ENCODE measurements at places on chromosomes 3 and 15.

DNA sequence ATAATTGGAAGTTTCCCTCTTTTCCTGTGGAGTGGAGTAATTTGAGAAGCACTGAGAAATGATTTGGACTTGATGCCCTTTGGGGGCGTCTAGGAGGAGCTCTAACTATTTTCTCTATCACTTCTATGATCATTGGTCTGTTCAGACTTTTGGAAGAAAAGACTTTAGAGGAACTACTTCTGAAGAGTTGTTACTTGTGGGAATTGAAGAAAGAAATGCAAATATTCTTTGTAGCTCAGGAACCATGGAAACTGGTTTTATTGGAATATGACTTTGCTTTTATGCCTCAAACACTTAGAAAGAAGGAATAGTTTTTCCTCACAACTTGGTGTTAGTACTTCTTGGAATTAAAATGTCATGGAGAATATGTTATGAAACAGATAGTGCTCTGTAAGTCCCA lies 122.0 kb upstream of the ALDH1A3 start:
- DNase-seq, result no peak

GRCh38 chr3:170002231-170002630 lies 35.6 kb upstream of the GPR160 start:
- DNase-seq, result no peak

GRCh38 chr3:80668100-80668499 lies 900.3 kb upstream of the ROBO1 start:
- DNase-seq, result no peak

GRCh38 chr3:118946449-118946848 lies 88.2 kb downstream of the IGSF11 start:
- DNase-seq, result no peak

- DNase-seq, result no peak
Observed at GRCh38 chr3:123759311-123759710, 124.8 kb downstream of the MYLK start.

DNA sequence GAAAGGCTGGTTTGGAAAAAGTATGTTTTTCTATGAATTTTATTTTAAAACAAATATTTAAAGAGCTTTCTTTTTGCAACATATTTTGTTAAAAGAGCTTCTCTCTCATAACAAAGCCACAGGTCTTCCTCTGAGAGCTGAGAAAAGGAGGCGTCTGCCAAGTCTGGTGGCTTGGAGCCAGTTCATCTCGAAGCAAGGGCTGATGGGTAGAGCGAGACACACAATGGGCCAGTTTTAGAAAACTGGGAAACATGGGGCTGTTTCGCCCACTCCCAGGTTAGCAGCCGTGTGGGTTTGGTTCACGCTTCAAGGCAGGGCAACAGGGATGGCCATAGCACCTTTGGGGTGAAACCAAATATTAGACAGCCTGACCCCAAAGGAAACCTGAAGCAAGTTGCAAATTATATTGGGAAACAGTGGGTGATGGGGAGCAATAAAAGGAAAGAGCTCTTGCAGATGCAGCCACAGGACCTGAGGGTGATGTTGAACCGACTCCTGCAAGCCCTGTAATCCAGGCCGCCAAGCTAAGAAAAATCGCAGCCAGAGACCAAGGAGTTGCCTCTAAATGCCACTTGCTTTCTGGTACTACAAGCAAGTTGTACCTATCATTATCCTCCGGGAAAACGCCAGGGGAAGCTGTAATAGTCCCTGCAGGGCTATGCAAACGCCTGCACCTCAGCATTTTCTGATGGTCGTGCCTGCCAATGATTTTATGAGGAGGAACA lies 88.4 kb upstream of the GALNT15 start:
- no peak for DNase-seq

- DNase-seq, result no peak
Observed at GRCh38 chr3:194718079-194718478, 32.4 kb downstream of the FAM43A start.

- DNase-seq, result no peak
Observed at GRCh38 chr15:99631255-99631654, 65.5 kb downstream of the MEF2A start.

- no peak for DNase-seq
Observed at GRCh38 chr3:37542772-37543449, 318.8 kb upstream of the CTDSPL start.

DNA sequence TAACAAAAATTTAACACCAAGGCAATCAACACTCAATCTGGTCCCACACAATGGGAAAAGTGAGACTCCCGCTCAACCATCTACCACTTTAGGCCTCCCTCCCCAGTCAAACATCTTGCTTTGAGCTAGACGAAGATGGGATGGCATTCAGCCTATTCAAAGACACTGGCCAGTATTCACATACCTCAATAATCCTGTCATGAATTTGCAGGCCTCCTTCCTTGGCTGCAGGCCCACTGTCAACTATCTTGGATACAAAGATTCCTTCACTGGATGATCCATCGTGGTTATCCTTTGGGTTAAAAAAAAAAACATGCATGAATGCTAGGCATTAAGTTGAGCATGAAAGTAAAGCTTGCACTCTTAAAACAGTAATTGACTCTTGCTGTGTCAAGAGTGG lies 22.6 kb downstream of the PDZRN3 start:
- no peak for DNase-seq

DNA sequence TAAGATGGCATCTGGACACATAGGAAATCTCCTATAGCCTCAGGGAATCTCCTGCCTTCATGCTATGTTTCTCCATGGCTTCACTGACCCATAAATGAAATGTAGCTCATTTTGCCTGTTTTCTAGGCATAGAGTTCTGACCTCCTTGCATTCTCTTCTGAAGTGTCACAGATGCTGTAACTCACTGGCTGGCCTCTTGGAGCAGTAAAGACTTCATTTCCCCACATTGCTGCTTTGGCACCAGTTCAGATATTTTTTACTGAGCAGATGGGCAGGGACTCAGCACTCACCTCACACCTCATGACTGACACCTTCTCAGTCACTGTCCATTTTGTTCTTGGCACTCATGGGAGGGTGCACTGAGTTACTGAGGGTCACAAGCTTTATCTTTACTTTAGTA lies 286.7 kb upstream of the TGFBR2 start:
- DNase-seq, result no peak

Measured in smooth muscle cell of the brain vasculature (primary cell).